Heart right ventricle (tissue), 16 donors: ENCODE measurements at places on chromosomes 16 and 17. TPM values are rescaled to one million over a fixed set of nuclear protein-coding genes. Genes with fewer than 3 reads are reported as not detected.
A peak's percentile ranks its signal among the peaks of the same experiment; 100 is the strongest.

DNA sequence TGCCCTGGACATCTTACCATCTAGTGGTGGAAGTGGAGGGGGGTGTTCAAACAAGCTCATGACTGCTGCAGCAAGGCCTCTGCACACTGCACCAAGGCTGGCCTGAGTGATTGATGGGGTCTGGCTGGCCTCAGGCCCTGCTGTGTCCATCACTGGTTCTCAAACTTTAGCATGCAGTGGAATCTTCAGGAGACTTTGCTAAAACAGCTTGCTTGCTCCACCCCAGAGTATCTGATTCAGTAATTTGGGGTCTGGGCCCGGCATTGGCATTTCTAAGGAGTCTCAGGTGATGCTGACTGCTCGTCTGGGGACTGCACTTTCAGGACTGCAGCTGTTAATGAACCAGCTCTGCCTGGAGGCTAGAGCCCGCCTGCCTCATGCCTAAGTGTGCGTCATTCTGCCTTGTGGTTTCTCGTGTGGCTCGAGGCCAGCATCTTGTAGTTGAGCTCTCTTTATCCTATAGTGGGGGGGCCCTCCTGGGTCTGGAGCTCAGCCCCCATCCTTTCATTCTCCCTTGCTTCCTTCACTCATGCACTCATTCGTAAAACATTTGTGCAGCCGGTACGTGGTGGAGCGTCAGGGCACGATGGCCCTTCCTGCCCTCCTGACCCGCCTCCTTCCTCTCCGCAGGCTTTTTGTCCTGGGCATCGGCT lies 4.1 kb downstream of the MGAT5B start:
- no peak for DNase-seq

DNA sequence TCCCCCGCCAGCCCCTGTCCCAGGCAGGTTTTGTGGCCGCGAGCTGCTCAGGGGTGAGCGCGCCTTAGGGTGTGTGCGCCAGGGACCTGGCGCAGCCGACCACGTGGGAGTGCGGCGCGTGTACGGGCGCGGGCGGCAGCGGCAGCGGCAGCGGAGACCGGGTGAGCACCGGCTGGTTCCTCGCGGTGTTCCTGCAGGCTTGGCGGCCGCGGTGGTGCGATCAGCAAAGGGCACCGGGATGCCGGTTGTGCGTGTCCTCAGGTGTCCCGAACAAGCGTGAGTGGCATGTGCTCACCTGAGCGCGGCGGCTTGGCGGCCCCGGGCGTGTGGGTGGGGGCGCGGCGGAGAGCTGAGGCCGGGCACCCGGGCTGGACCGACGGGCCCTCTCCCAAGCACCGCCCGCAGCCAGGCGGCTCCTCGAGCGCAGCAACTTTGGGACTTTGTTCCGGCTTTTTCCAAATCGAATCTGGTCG lies 381 bp upstream of the HSD11B2 start:
- no peak for DNase-seq

HOXB9 gene
- total RNA-seq = not detected

TP53TG3E gene
- total RNA-seq = not detected

DNA sequence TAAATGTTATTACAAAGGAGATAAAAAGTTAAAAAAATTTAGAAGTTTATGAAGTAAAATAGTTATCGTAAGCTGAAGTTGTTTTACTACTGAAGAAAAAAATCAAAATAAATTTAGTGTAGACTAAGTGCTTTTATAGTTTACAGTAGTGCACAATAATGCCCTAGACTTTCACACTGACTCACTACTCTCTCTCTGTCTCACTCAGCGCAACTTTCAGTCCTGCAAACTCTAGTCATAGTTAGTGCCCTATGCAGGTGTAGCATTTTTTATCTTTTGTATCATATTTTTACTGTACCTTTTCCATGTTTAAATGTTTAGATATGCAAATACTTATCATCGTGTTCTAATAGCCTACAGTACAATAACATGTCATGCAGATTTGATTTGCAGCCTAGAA lies 17.7 kb upstream of the TOM1L1 start:
- no peak for DNase-seq

- peak; percentile 23 for DNase-seq
These were observed 8.7 kb downstream of the CYBC1 start for GRCh38 chr17:82441691-82442487.

CTRB2 gene
- total RNA-seq = 3.8 TPM

GLTPD2 gene
- total RNA-seq = 0.25 TPM

ASGR1 gene
- total RNA-seq = 0.53 TPM

DNA sequence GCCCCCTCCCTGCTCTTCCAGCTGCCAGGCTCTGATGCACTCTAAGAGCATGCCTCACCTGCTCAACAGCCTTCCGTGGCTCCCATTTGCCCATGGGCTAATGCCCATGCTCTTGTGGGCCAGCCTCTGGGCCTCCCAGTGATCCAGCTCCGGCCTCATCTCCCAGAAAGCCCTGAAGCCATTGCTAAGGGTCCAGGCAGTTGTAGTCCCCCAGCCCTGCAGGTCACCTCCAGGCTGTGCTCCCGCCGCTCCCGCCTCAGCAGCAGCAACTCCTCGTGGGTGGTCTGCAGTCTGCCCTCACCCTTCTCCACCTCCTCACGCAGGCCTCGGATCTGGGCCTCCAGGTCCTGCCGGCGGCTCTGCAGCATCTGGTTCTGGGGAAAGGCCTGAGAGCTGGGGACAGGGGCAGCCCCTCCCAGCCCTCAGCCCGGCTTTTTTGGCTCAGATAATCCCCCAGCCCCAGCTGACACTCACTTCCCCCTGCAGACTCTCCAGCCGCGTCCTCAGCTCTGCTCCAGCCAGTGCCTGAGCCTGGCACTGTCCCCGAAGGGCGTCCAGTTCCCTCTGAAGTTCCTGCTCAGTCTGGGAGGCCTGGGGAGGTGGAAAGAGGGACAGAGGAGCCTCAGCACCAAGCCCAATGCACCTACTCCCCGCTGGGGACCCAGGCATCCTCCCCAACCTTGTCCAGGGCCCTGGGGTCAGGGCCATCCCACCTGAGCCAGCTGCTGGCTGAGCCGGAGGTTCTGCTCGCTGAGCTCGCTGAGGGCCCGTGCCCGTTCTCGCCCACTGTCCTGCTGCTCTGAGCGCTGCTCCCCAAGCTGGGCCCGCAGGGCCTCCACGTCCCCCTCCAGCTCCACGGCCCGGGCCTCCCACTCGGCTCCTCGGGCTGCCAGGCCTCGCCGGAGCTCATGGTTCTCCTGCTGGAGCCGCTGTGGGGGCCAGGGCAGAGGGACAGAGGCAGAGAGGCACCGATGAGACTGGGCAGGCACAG lies 6.2 kb downstream of the BICDL2 start:
- DNase-seq = no peak

GRCh38 chr16:19396555-19397011 lies 21.1 kb upstream of the TMC5 start:
- no peak for DNase-seq

SEZ6 gene
- total RNA-seq = not detected

DNA sequence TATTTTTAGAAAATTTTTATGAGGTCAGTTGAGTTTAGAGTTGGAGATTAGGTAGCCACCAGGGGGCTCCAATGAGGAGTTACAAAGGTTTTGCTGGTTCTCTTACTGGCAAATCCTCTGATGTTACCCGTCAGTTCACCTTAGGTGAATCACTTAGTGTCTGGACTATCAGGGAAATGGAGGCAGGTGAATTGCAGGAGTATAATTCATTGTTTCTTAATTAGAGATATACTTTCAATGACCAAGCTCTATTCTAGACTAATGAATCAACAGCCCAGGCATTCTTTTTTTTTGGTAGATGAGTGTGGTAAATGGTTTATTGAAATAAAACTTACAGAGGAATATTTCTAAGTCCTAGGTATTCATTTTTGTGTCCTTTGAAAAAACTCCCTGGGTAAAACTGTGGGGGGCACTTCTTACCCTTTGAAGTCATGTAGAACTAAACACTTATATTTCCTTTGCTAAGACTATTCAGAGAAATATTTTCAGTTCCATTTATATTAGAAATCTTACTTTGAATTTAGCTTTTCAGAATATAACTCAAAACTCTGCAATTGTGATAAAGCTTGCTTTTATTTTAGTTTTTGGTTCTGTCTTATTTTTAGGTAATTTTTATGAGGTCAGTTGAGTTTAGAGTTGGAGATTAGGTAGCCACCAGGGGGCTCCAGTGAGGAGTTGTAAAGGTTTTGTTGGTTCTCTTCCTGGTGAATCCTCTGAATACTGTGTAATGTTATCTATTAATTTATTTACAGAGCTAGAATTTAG lies 17.7 kb downstream of the PSMD11 start:
- peak; percentile 32 for DNase-seq

- DNase-seq = no peak
These were observed 22.6 kb downstream of the AKAP1 start for GRCh38 chr17:57107498-57108101.

SLC16A13 gene
- total RNA-seq = 1.5 TPM

- peak; percentile 61 for DNase-seq
These were observed 1.2 kb upstream of the MT2A start for GRCh38 chr16:56607109-56607618.

DNA sequence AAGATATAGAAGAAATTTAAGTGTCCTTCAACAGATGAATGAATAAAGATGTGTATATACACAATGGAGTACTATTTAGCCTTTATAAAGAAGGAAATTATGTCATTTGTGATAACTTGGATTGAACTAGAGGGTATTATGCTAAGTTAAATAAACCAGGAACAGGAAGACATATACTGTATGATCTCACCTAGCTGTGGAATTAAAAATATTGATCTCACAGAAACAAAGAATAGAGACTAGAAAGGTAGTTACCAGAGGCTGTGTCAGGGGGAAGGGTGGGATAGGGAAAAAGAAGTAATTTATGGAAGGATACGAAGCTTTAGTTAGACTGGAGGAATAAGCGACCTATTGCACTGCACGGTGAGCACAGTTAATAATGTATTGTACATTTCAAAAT lies 5.4 kb upstream of the ZNF267 start:
- DNase-seq = no peak

GRCh38 chr17:8155231-8155995 lies 3.2 kb upstream of the PER1 start:
- DNase-seq = peak; percentile 23

SLC7A6OS gene
- total RNA-seq = 9.9 TPM

DNA sequence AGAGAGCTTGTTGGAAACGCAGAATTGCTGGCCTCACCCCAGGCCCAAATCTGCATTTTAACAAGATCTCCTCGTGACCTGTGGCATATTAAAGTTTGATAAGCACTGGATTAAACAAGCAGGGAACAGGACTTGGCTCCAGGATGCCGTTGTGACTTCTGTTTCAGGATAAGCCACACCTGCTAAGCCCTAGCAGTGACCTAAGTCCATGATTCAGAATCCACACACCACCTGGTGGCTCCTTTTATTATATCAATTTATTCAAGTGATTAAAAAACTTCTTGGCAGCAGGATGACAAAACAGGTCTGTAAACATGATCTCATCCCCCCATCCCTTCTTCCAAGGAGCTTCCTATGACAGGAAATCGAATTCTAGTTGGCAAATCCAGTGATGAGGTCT lies 9.1 kb downstream of the NAGPA start:
- DNase-seq = no peak

DNA sequence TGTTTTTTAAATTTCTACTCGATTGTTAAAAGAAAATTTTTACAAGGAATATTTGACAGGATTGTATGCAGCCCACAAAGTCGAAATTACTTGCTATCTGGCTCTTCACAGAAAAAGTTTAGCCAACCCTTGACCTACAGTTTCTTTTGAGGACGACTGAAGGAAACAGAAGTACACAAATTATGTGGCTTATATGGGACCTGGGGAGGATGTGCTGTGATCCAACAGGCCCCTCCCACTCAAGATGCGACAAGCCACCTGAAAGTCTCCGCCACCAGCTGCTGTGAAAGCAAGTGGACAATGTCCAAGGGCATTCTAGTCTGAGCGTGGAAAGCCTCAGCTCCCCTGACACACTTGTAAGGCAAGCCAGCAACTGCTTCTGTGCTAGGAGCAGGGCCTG lies 42.4 kb upstream of the SLC25A19 start:
- no peak for DNase-seq

DNA sequence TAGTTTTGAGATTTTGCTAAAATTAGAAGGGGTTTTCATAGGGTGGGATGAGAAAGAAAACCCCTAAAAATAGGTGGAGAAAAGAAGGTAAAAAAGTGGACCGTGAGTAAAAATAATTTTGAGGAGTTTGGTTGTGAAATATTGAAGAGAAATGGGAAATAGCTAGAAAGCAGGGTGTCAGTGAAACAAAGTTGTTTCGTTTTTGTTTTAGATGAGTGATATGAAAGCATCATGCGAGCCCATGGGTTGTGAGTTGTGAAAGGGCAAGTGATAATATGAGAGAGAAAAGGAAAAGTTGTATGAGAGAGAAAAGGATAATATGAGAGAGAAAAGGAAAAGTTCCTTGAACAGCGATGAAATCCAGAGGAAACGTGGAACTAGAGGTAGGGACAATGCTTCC lies 7.3 kb upstream of the SMIM36 start:
- no peak for DNase-seq

GRCh38 chr16:57462978-57463362 lies 491 bp downstream of the POLR2C start:
- DNase-seq = no peak

DNA sequence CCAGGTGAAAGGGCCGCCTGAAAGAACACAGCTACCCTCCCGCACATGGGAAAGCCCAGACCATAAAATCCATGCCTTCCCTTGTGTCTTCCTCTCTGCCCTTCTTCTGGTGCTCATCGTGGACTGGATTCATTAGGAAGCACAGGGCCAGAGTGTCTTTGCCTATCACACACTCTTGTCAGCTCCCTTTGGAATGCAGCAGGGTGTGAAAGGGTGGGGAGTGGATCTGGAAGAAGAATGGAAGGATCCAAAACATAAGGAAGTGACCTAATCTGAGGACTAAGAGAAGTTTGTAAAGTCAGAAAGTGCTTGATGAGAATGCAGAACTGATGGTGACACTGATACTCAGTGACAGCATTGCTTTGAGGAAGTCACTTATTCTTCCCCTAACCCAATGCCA lies 1147.3 kb upstream of the GOT2 start:
- DNase-seq = no peak

DNA sequence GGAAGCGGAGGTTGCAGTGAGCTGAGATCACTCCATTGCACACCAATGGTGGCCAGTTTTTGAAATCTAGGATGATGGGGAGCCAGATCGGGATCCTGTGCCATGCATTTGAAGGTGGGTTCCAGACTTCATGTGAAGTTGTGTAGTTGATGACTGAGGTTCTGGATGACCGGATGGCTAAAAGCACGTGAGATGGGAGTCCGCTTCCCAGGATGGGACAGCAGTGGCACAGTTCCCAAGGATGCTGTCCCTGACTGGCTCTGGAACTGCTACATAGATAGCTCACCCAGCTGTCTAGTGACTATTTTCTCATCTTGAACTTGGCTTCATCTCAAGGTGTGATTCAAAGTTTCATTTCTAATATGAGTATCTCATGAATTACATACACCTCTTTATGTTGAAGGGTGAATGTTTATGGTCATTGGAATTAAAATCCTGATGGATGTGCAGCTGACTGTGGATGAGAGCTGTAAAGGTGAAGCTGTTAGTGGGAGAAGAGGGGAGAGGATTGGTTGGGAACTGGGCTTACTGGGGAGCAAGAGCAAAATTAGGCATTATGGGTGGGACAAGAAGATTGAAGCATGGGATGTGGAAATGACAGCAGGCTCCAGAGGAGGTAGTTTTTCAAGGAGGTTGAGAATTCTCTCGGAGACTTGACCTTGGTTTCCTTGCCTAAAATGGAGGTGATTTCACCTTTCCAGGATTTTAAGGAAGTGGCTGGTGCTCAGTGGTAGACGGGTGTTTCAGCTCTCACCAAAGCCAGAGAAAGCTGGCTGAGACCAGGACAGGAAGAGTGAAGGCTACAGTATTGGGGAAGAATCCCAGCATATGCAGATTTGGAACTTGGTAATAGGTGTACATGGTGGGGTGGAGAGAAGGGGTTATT lies 8.2 kb downstream of the TUFM start:
- no peak for DNase-seq

GRCh38 chr17:63295839-63296590 lies 150.1 kb downstream of the CYB561 start:
- DNase-seq = no peak
